WTC11 (cell line): ENCODE measurements at places on chromosomes 2 and 18. TPM values are rescaled to one million over a fixed set of nuclear protein-coding genes. Genes with fewer than 3 reads are reported as not detected.
A peak's percentile ranks its signal among the peaks of the same experiment; 100 is the strongest.

GRCh38 chr2:208358758-208359631 lies 47.6 kb upstream of the PTH2R start:
- DNase-seq = no peak

- no peak for DNase-seq
Observed at GRCh38 chr2:123085484-123085883, 939.6 kb upstream of the CNTNAP5 start.

NDC80 gene
- 36.6 to 43.0 TPM (median 36.9 TPM) in 3 replicates for total RNA-seq

ANKRD53 gene
- 0.39 to 0.81 TPM (median 0.80 TPM) in 3 replicates for total RNA-seq

- no peak for DNase-seq
Observed at GRCh38 chr2:128304330-128304714, 14.3 kb downstream of the HS6ST1 start.

DNA sequence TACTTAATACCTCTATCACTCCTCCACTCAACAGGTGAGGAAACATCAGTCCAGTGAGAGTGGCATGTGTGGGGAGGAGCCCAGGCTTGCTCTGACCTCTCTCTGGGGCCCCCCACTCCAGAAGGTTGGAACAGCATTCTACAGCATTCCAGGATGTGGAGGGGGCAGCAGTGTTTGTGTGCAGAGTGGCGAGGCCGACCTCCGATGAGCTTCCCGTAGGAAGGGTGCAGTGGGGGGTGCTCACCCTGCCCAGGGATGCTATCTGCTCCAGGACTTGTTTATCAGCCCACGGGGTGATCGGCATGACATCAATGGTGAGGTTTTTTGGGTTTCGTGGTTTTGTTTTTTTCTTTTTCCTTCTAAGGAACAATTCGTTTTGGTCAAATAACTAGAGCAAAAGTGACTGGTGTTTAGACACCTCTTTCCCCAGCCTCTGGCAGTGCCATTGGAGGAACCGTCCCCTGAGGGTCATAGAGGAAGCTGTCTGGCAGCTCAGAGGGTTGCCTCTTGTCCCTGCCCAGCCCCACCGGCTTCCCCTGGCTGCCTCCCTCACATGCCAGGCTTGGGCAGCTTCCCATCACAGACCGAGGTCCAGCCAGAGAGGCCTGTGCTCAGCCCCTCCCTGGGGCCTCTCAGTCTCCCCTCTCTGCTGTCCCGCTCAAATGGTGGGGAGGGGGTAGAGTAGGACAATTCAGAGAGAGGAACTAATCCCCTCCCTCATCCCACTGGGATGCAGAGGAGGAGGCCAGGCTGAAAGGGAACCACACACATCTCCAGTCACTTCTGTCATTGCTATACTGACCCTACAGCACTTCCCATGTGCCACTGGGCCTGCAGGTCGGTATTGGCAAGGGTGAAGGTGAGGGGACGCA lies 96.5 kb downstream of the ZFP36L2 start:
- no peak for DNase-seq

DNA sequence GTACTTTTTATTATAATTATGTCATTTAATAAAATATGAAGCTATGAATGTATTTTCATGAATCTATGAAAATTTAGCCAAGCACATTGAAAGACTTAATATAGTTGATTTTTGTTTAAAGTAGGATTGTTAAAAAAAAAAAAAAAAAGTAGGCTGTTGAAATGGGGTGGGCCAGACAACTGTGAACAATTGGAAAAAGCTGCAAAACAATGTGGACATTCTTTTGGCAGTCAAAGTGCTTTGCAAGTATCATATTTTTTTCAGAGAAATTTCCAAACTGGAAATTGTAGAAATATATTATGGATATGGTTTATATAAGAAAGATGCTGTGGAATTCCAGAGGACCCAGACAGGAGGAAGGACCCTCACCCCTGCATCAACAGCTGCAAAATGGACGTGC lies 82.1 kb downstream of the ETAA1 start:
- DNase-seq = no peak

DNA sequence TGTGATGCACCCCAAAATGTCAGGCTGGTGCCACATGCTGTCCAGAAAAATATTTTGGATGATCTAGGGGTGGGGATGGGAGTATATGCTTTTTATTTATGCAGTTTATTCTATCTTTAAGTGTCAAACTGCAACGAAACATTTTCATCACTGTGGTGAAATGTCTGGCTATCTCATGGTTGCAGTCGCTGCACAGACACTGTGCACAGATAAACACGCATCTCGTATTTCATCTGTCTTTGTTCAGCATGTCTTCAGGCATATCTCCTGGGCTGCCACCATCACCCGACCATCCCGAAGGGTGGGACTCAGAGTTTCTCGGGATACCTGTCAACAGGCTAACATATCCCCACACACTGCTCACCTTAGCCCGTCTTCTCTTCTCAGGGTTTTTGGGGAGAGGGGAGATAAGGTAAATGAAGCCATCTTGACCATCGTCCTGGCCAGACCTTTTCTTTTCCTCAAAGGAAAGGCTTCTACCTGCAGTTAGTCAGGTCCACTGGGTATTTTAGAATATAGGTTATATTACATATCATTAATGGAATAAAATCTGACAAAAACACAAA lies 80.7 kb upstream of the NABP1 start:
- DNase-seq = no peak

GRCh38 chr2:113390124-113390849 lies 47.2 kb upstream of the ZNG1B start:
- DNase-seq = peak; percentile 46
